CD4-positive, alpha-beta T cell treated with Interleukin-15 for 4 hours (primary cell): ENCODE measurements at places on chromosomes 2 and 18.

GRCh38 chr2:111054791-111055691, 65.7 kb upstream of the BCL2L11 start:
- no peak for DNase-seq

GRCh38 chr2:2656115-2657011, 325.3 kb upstream of the MYT1L start:
- DNase-seq = no peak

- DNase-seq = no peak
These were observed 195.0 kb downstream of the LOXHD1 start for GRCh38 chr18:46461993-46462392.

DNA sequence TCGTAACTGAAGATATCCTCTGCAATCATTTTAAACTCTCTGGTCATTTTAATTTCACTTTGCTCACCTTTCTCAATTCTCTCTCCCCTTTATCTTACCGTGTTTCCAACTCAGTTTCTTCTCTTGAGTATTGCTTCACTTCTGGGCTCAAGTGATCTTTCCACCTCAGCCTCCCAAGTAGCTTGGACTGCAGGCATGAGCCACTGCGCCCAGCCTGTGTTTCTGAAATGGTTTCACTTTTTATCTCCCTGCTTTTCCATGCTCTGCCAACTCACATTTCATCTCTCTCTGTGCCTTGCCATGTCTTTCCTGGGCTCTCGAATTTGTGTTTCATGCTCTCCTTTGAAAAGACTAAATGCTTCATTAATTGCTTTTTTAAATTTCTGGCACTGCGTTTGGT, 30.5 kb upstream of the TMEM131 start:
- DNase-seq = no peak

GRCh38 chr2:18077704-18078103, 199.2 kb downstream of the KCNS3 start:
- DNase-seq = no peak

DNA sequence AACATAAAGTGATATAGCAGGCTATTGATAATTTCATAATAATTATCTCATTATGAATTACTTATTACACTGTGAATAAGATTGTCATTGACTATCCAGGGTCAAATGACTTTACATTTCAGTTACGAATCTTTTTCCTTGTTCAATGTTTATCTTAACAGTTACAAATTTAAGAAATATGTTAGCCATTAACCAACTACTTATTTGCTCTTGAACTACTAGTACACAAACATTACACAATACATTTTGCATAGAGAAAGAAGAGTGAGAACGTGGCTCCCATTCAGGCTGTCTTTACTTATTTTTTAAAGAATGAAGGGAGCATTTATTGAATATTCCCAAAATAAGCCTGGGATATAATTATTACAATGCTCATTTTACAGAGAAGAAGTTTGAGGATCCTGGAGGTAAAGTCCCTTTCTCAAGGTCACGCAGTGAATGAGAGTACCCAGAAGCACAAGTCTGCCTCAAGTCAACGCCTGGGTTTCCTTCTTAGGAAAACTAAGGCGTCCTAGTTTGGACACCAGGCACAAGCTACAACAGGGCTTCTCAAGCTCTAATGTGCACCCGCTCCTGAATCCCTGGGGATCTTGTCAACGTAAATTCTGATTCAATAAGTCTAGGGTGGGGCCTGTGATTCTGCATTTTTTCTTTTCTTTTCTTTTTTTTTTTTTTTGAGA, 164.2 kb downstream of the FIGN start:
- DNase-seq = no peak

DNA sequence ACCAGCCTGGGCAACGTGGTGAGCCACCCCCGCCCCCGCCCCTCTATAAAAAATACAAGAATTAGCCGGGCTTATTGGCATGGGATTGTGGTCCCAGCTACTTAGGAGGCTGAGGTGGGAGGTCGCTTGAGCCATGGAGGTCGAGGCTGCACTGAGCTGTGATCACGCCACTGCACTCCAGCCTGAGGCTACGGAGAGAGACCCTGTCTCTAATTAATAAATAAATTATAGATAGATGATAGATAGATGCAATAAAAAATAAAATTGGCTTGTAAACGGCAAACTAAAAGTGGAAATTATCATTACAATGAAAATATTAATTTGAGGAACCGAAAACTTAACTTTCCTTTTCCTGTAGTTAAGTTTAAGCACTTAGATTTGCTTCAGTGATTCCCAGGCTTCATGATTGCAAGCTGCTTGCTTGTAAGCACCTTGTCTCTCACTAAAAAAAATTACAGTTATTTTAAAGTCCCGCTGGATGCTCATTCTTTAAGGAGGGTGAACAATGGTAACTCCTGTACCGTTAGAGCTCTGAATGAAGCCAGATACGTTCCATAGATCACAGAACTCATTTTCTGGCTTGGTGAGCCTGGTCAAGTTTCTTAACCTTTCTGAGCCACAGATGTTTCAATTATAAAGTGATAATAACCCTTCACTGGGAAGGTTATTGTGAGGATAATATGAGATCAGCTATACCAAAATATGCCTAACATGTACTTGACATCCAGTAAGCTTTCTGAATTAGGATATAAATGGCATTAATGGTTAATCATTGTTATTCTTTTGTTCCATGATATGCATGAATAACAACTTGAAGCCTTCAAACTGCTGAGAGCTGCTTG, 9.3 kb upstream of the NARS1 start:
- no peak for DNase-seq

- no peak for DNase-seq
These were observed 175.5 kb downstream of the ZNF407 start for GRCh38 chr18:74773171-74773624.
